Thyroid gland (tissue), 4 donors: ENCODE measurements at places on chromosomes 1 and 21. TPM values are rescaled to one million over a fixed set of nuclear protein-coding genes. Genes with fewer than 3 reads are reported as not detected.

DNA sequence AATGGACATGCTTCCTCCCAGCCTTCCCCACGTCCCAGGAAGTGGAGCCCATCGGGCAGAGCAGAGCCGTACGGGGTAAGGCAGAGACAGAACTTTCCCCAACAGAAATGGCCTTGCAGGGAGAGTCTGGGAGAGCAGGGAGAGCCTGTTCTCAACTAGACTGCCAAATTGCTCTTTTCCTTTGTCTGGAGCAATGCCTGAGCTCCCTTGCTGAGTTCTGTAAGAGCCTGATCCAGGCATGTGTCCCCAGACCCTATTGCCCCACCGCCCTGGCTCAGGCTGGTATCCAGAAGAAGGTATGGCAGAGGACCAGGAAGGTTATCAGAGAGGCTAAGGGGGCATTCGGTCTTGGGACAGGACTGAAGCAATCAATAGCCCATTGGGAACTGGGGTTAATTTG is 79.9 kb downstream of the TMEM53 start:
- DNase-seq, result no peak
- no peaks in the 10 kb centered on the region for H3K4me1 ChIP-seq
- no peaks in the 10 kb centered on the region for H3K27me3 ChIP-seq
- H3K36me3 ChIP-seq, result no peaks in the 10 kb centered on the region
- H3K27ac ChIP-seq, result no peak overlapping the region
- no peak overlapping the region for H3K4me3 ChIP-seq

- DNase-seq, result no peak
- no peaks in the 10 kb centered on the region for H3K27me3 ChIP-seq
- H3K4me1 ChIP-seq, result peaks cover 25% of the 10 kb centered on the region
- no peak overlapping the region for H3K4me3 ChIP-seq
- H3K27ac ChIP-seq, result no peak overlapping the region
Measured at GRCh38 chr1:56077206-56077605, 502.2 kb downstream of the PLPP3 start.

The FCRL2 gene
- total RNA-seq, result not detected

The BMP8A gene
- 386 TPM for total RNA-seq

The CRYAA gene
- not detected for total RNA-seq
